ENCODE measurements at places on chromosomes 4 and X. TPM values are rescaled to one million over a fixed set of nuclear protein-coding genes. Genes with fewer than 3 reads are reported as not detected.

DNA sequence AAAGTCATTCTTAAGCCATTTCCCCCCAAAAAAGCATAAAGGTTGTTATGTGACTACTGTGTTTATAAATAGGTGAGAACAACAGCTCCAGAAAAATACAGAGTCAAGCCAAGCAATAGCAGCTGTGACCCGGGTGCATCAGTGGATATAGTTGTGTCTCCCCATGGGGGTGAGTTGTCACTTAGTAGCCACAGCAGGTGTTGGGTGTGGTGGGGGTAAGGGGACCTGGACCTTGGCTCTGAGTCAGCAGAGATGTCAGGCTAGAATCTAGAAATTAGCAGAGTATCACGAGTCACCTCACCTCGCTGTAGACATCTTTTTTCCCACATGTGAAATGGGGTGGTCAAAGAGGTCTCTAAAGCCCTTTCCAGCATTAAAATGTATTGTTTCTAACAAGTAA is 42.4 kb downstream of the MOSPD2 start:
- no peak for DNase-seq

DNA sequence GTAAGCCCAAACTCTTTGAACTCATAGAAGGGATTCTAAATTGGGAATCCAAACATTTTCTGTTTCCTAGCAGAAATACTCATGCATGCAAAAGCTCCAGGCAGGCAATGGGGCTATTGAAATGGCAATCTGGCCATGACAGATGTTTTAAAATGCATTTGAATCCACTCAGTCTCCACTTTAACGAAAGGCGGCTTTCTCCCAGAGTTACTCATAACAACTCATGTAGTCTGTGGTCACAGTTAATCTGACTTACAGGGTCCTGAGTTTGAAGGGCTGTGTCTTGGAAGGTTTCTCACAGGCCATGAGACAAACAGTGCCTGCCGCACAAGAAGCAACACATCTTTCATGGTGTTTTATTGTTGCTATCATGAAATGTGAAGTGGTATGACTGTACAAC is 185.7 kb downstream of the AMELX start:
- no peak for DNase-seq

The FAM241A gene
- 6.3 TPM for total RNA-seq

The CXCL3 gene
- total RNA-seq = 7.0 TPM

Measured in umbilical cord (tissue), 2 donors.